ENCODE measurements at places on chromosomes 1 and 21.

DNA sequence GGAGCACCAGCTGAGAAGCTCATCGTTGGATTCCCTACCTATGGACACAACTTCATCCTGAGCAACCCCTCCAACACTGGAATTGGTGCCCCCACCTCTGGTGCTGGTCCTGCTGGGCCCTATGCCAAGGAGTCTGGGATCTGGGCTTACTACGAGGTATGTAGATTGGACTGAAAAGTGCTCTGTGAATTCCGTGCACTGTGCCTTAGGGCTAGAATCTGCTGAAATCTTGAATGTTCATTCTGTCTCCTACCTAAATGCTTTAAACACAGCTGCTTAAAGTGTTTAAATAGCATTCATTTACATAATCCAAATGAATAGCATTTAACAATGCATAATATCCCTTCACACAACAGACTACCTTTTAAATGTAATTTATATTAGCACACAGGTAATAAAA, 27.9 kb downstream of the CHIA start:
- no peak for ATAC-seq

- ATAC-seq: no peak
Observed at GRCh38 chr21:18142655-18143054, 102.0 kb upstream of the CHODL start.

GRCh38 chr1:47732489-47732888, 264.7 kb downstream of the TRABD2B start:
- ATAC-seq: no peak

DNA sequence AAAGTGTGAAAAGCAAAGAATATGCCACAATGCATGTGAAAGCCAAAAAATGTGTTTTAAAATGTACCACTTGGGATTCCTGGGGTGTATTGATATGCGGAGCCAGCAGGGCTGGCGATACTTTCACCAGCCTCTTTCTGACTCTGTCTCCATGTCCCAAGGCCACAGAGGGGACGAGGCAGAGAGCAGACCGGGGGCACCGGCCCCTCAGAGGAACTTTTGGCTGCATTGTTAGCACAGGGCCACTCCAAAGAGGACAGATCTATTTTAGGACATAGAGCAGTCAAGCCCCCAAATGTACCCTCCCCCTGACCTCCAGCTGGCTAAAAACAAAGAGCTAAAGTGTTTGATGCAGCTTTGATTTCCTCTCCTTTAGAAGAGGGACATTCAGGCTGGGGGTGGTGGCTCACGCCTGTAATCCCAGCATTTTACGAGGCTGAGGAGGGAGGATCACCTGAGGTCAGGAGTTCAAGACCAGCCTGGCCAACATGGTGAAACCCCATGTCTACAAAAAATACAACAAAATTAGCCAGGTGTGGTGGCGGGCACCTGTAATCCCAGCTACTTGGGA, 25.6 kb upstream of the ZNF436 start:
- no peak for ATAC-seq

- ATAC-seq: no peak
Observed at GRCh38 chr21:8991968-8992621, 1529.3 kb upstream of the TPTE start.

- no peak for ATAC-seq
Observed at GRCh38 chr1:30649321-30649991, 73.9 kb downstream of the MATN1 start.

DNA sequence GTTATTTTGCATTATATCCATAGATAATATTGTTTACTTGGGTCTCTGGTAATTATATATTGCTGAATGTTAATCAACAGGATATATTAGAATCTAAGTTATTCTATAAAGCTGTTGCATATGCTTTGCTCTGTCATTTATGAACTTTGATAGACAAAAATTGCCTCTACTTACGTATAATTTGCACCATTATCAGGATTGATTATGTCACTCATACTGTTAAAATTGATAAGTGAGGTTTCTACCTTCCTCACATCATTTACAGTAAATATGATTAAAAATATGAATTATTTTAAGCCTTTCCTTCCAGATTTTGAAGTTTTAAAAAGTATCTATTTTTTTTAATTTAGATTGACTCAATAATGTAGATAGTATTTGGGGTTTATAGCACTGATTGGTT, 1540.4 kb upstream of the PRMT6 start:
- no peak for ATAC-seq

DNA sequence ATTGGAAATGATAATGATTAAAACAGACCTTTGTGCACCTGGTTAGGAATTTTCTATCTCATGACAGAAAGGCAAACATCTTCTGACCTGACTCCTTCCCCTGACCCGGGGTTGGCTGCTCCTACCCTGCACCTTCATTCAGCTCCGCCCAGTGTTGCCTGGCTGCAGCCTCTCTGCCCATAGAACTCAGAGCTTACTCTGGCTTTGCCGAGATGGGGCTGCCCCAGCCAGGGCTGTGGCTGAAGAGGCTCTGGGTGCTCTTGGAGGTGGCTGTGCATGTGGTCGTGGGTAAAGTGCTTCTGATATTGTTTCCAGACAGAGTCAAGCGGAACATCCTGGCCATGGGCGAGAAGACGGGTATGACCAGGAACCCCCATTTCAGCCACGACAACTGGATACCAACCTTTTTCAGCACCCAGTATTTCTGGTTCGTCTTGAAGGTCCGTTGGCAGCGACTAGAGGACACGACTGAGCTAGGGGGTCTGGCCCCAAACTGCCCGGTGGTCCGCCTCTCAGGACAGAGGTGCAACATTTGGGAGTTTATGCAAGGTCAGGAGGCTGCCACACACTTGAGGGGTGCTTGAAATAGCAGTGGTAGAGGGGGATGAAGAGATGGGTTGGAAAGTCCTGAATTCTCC, at the start of gene DIO1:
TSS of gene DIO1 (plus strand) at position 189 of the 638 bp plus-strand sequence. CDS start at position 213, 24 bp downstream.
- no peak for ATAC-seq

DNA sequence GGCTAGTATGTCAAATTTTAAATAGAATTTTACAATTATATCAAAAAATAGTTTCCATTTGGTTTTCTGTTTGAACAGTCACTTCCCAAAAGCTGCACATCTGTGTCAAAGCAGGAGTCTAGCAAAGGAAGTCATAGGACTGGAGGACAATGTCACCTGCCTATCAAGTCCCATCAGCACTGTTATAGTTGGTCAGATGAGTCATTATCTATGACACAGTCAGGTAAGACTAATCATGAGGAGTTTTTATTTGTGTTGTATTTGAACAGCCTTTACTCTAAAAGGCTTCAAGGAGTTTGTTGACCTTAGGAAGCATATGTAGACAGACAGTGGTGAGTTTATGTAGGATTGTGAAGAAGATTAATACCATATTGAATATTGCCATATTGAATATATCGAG, 74.2 kb upstream of the QSOX1 start:
- ATAC-seq: no peak

- no peak for ATAC-seq
Observed at GRCh38 chr1:230693221-230693620, 20.7 kb downstream of the AGT start.

GRCh38 chr1:199204231-199204630, 565.4 kb downstream of the PTPRC start:
- no peak for ATAC-seq

GRCh38 chr1:190175320-190175719, 302.3 kb downstream of the BRINP3 start:
- ATAC-seq: no peak

GRCh38 chr1:246083416-246083815, 423.7 kb downstream of the SMYD3 start:
- no peak for ATAC-seq

DNA sequence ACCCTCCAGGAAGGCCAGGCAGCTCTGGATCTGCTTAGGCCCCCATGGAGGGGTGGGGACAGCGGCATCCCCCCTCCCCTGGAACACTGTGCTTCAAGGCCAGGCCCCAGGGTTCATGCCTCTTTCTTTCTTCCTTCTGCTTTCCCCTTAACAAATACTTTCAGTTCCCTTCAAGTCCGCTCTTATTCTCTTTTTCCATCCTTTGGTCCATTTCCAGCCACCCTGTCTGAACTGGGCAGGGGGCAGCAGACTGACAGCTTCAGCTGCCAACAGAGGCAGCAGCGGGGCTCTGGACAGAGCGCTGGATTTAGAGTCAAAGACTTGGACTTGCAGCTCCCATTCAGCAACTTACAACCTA, 1.1 kb upstream of the CD244 start:
- no peak for ATAC-seq

DNA sequence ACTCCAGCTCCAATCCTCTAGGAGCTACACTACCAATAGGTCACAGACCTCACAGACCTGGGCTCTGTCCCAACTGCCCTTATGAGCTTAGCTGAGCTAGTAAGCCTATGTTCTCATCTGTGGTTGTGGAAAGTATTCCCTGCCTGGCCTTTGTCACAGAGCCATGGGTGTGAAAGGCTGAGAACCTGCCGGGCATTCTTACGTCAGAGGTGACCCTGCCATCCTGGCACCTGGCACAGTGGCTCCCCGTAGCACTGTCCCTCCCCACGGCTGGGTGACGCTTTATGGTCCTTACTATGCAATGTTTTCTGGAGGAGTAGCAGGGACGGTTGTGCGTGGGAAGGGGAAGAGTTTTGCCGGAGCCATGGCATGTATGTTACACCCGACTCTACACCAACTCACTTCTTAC, 3.5 kb downstream of the TNFRSF1B start:
- no peak for ATAC-seq

DNA sequence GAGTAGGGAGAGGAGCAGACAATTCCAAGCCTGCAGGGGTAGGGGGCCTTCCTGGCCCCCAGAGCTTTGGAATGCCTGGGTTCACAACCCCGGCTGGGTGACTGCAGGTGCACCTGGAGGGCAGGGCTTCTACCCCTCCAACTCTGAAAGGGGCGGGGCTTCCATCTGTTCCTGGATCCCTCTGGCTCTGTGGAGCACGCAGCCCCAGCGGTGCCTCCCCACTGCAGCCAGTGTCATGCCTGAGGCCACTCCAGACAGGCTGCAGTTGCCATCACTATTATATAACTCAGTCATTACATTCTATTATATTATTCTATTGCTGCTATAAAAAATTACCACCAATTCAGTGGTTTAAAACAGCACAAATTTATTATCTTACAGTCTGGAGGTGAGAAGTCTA, 12.5 kb upstream of the FNBP1L start:
- ATAC-seq: no peak

DNA sequence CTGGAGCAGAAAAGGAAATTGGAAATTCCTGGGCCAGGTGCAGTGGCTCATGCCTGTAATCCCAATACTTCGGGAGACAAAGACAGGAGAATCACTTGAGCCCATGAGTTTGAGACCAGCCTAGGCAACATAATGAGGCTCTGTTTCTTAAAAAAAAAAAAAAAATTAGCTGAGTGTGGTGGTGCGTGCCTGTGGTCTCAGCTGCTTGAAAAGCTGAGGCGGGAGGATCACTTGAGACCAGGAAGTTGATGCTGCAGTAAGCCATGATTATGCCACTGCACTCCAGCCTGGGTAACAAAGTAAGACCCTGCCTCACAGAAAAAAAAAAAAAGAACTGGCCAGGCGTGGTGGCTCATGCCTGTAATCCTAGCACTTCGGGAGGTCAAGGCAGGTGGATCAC, 56.7 kb downstream of the SRSF11 start:
- ATAC-seq: no peak

- ATAC-seq: no peak
Observed at GRCh38 chr1:213526306-213526705, 461.5 kb upstream of the PROX1 start.

DNA sequence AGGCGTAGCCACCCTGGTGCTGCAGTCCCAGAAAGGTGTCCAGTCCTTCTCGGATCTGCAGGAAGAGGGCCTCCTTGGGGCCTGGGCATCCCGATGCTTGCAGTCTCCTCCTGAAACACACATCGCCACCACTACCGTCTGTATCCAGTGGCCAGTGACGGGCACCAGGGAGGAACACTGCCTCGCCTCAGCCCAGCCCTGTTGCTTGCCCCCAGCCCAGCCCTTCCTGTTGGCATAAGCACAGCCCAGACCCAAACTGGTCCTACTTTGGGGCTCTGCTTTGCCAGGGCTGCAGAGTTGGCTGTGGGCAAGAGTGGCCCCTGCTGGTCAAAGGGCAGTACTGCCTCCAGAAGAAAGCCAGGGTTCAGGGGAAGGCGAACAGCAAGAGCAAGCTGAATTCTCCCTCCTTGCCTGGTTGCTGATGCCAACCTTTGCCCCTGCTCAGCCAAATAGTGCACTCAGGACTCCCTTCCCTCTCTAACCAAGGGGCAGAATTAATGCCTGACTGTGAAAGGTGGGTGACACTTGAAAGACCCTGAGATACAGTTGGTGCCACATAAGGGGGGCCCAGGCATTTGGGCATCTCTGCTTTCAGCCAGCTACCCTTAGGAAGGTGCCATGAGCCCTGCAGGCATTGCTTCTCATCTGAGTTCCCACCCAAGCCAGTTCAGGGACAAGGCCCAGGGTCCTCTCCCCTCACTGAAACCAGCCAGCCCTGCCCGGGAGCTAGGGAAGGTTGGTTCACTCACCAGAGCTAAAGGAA, 11.1 kb upstream of the ARHGEF2 start:
- peak; percentile 97 for ATAC-seq

- no peak for ATAC-seq
Observed at GRCh38 chr1:22364764-22365163, 86.9 kb upstream of the ZBTB40 start.

- ATAC-seq: peak; percentile 80
Observed at GRCh38 chr1:64476251-64476952, 6.5 kb downstream of the CACHD1 start.

- ATAC-seq: no peak
Observed at GRCh38 chr1:187045371-187045770, 216.6 kb downstream of the PLA2G4A start.

- no peak for ATAC-seq
Observed at GRCh38 chr1:95431235-95431634, 197.2 kb downstream of the RWDD3 start.

GRCh38 chr21:43869486-43870325, 4.7 kb downstream of the AGPAT3 start:
- ATAC-seq: no peak

DNA sequence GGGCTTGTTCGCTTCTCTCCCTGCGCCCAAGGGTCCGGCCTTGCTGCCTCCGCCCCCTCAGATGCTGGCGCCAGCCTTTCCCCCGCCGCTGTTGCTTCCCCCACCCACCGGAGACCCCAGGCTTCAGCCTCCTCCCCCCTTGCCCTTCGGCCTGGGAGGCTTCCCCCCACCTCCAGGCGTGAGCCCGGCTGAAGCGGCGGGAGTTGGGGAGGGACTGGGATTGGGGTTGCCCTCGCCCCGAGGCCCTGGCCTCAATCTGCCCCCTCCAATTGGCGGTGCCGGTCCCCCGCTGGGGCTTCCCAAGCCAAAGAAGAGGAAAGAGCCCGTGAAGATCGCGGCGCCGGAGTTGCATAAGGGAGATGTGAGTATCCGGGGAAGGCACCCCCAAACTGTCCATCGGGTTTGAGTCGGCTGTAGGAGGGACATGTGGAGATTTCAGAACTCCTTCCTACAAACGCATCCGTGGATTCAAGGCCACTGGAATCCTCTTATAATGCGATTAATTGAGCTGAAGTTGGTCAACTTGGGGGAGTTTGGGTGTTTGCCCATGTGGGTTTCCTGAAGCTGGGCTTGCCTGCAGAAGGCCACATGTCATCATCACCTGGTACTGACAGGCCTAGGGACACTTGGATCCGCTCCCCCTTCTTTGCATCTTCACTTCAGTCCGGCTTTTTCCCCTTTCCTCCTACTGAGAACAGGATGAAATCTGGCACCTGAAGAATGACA, 707 bp downstream of the PRCC start:
- ATAC-seq: peak; percentile 14
